ENCODE measurements at places on chromosomes 5 and 9.

- DNase-seq, result no peak
These were observed 64.7 kb downstream of the FRMD3 start for GRCh38 chr9:83473488-83473971.

DNA sequence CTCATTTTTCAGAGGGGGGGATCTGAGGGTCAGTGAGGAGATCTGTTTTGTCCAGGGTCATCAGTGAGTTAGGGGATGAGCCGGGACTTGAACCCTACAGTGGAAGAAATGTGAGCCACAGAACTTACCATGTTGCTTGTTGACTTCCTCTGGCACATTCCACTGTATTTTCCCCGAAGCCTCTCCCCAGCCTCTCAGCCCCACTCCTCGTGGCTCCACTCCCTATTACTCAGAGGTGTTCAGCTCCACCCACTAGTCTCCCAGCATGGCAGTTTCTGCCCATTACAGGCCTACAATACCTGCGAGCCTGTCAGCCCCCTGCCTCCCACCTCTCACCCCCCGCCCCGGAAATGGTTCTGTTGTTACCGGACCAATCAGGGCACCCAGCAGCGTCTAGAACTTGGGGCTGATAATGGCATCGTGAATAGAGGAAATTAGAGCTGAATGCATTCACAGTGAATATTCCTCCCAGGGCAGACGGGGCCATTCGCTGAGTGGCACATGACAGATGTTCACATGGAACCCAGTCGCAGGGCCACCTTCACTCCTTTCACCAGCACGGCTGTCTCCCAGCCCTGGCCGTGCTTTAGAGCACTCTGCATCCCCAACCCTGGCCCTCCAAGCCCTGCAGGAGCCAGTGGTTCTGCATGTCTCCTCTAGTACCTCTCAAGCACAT is 81.6 kb downstream of the KCNIP1 start:
- DNase-seq, result no peak

GRCh38 chr9:131481441-131482342 is 21.0 kb upstream of the POMT1 start:
- DNase-seq, result no peak

DNA sequence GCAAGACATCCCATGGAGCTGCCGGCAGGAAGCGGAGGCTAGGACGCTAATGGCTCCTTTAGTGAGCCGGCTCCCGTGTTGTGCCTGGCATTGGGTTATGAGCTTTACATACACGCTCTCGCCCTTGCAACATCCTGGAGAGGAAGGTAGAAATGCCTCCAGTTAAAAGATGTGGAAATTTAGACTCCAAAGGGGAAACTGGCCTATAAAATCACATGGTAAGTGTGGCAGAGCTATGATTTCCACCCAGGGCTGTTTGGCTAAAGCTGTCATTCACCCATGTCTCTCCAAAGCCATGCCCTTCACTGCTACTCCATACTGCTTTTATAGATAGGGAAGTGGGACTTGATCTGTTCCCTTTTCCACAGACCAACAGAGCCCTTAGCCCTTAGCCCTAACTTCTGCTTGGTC is 5.2 kb downstream of the GM2A start:
- DNase-seq, result no peak

GRCh38 chr9:94157050-94157801 is 73.0 kb downstream of the PTPDC1 start:
- DNase-seq, result no peak

- no peak for DNase-seq
These were observed 60.9 kb upstream of the RPL26L1 start for GRCh38 chr5:172898218-172898842.

- no peak for DNase-seq
These were observed 6.9 kb downstream of the PROP1 start for GRCh38 chr5:177988989-177989625.

- no peak for DNase-seq
These were observed 110.3 kb upstream of the PTCH1 start for GRCh38 chr9:95626885-95627558.

- DNase-seq, result no peak
These were observed 122.2 kb downstream of the AUH start for GRCh38 chr9:91239367-91240111.

GRCh38 chr9:137900584-137901310 is 23.2 kb downstream of the CACNA1B start:
- DNase-seq, result no peak

Measured in GM12892 (cell line).